T-helper 17 cell (primary cell): ENCODE measurements at places on chromosomes 6 and 20. TPM values are rescaled to one million over a fixed set of nuclear protein-coding genes. Genes with fewer than 3 reads are reported as not detected.

DNA sequence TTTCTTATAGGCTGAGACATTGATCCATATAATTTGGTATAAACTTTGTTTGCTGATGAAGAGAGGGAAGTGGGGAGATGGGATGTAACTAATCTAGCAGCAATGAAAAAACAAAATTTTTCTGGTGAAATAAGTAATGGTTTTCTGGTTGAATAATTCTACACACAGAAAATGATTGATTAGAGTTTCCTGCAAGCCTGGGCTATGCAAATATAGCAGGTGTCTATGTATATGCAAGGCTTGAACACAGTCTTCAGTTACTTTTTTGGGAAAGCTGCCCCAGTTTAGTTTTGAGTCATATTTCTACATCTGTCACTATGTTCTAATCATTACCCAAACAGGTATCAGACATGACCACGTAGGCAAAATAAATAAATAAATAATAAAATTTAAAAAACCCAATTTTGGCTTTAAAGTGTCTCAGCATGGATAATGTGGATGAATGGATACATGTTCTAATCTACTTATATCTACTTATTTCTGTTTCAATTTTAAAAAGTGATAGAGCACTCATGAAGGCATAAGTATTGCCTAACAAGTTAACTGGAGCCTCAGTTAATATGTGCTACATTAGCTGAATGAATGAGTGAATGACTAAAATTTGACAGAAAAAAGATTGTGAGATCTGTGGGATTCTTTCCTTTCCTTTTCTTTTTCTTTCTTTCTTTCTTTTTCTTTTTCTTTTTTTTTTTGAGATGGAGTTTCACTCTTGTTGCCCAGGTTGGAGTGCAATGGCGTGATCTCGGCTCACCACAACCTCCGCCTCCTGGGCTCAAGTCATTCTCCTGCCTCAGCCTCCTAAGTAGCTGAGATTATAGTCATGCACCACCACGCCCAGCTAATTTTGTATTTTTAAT is 37.2 kb upstream of the TFB1M start:
- no peaks in the 10 kb centered on the region for H3K27me3 ChIP-seq
- peaks cover 3% of the 10 kb centered on the region for H3K36me3 ChIP-seq
- H3K4me1 ChIP-seq = no peaks in the 10 kb centered on the region
- no peak overlapping the region for H3K27ac ChIP-seq

DNA sequence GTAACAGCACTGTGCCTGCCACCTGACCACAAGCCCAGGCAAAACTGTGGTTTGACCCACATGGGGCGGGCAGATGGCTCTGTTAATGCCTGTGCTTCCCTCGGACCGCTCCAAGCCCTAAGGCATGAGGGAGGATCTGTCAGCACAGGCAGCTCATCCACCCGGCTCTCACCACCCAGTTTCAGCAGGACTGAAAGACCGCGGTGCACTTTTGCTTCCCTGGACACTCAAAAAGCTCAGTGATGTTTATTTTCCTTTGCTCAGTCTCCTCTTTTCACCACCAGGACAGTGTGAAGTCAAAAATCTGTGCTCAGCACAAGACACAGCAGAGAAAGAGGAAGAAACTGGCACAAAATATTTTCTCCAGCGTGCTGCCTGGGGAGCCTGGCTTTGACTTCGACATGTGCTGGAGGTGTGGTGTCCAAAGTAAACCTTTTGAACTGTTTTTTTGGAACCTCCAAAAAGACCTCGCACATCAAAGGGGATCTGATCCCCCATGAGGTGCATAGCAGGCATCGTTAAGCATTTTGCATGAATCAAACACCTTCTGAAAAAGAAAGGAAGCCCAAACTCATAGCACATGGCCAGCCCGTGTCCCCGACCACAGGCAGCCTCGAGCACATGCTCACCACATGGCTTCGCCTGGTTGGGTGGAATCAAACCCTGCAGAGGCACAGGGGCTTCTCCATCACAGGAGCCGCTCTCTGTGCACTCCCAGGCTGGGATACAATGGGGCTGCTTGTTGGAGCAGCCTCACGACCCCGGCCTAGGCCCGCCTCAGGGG is 441.7 kb upstream of the JARID2 start:
- H3K4me1 ChIP-seq = peaks cover 4% of the 10 kb centered on the region
- no peak for DNase-seq
- H3K27me3 ChIP-seq = peaks cover 10% of the 10 kb centered on the region
- H3K36me3 ChIP-seq = peaks cover 5% of the 10 kb centered on the region
- H3K4me3 ChIP-seq = no peak overlapping the region
- no peak overlapping the region for H3K27ac ChIP-seq

The ZNF311 gene
- 0.40 TPM for total RNA-seq

The LINC00237 gene
- total RNA-seq = not detected

- H3K27ac ChIP-seq = no peak overlapping the region
- H3K4me1 ChIP-seq = no peaks in the 10 kb centered on the region
- DNase-seq = no peak
- no peak overlapping the region for H3K4me3 ChIP-seq
Observed at GRCh38 chr20:43420192-43420591, 37.5 kb upstream of the SRSF6 start.

The AARS2 gene
- total RNA-seq = 13.1 TPM

DNA sequence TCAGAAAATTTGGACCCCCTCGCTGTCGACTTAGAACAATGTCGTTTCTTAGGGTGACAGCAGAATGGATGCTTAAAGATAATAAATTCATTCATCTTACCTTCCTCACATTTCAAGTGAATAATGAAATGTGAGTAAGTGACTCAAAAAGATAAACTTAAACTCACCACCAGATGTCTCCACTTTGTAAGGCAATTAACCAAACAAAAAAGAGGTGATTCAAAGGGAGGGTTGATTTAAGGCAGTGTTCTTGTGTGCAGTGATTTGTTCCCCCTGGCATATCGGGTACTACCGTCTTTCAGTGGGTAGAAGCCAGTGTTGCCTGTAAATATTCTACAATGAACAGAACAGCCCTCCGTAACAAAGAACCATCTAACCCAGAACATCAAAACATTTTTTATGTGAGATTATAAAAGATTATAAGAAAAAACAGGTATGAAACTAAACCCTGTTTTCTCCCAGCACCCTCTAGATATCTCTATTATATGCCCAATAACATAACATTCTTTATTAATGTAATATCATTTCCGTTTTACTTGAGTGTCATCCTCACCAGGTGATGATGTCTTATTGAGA is 589.7 kb downstream of the CBLN4 start:
- H3K4me3 ChIP-seq = no peak overlapping the region
- H3K27ac ChIP-seq = no peak overlapping the region
- no peaks in the 10 kb centered on the region for H3K36me3 ChIP-seq
- no peak for DNase-seq
- no peaks in the 10 kb centered on the region for H3K27me3 ChIP-seq

DNA sequence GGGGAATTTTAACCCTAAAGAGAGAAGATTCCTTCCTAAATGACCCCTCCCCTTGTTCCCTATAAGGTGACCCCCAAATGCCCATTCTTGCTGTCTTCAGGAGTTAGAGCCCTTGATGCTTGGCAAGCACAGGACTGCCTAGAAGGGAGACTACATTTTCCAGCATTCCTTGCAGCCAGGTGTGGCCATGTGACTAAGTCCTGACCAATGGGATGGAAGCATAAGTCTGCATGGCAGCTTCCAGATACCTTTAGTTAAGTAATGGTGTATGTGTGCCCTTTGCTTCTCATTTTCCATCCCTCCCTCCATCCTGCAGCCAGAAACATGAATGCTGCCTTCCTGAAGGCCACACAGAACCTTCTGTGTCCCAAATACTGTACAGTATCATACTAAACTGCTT is 5.5 kb downstream of the BFSP1 start:
- H3K4me3 ChIP-seq = no peak overlapping the region
- no peak overlapping the region for H3K27ac ChIP-seq
- no peaks in the 10 kb centered on the region for H3K27me3 ChIP-seq
- H3K4me1 ChIP-seq = peaks cover 4% of the 10 kb centered on the region
- DNase-seq = no peak

GRCh38 chr6:63392092-63392724 is 72.4 kb upstream of the LGSN start:
- no peaks in the 10 kb centered on the region for H3K36me3 ChIP-seq
- DNase-seq = no peak
- H3K27me3 ChIP-seq = peaks cover 13% of the 10 kb centered on the region
- H3K4me1 ChIP-seq = no peaks in the 10 kb centered on the region
- no peak overlapping the region for H3K4me3 ChIP-seq

DNA sequence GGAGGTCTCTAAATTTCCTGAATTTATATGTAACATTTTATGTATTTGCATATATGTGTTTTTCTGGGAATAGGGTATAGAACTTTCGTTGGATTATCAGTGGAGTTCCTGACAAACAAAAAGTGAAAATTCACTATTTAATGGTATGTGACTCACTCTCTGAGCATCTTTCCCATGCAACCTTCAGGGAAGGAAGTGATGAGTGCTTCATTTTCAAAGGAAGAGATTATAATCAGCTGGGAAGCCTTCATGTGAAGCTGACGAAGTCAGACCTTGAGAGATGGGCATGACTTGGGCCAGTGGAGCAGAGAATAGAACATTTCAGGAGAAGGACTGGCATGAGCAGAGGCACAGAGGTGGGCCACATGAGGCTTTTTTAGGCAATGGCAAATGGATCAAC is 72.7 kb downstream of the FAXC start:
- no peak overlapping the region for H3K4me3 ChIP-seq
- H3K36me3 ChIP-seq = peaks cover 2% of the 10 kb centered on the region
- DNase-seq = no peak

The PACRG gene
- total RNA-seq = 1.6 TPM

The GGTLC1 gene
- not detected for total RNA-seq

- no peak overlapping the region for H3K27ac ChIP-seq
- H3K4me3 ChIP-seq = no peak overlapping the region
- no peaks in the 10 kb centered on the region for H3K27me3 ChIP-seq
- no peak for DNase-seq
- H3K36me3 ChIP-seq = no peaks in the 10 kb centered on the region
Observed at GRCh38 chr6:24477070-24477469, 12.3 kb downstream of the GPLD1 start.

The SPATS1 gene
- total RNA-seq = not detected

The CCN2 gene
- total RNA-seq = not detected

- no peaks in the 10 kb centered on the region for H3K4me1 ChIP-seq
- H3K27me3 ChIP-seq = peaks cover 56% of the 10 kb centered on the region
- H3K36me3 ChIP-seq = no peaks in the 10 kb centered on the region
- H3K4me3 ChIP-seq = no peak overlapping the region
Observed at GRCh38 chr6:3533981-3534380, 77.1 kb upstream of the SLC22A23 start.

The GSS gene
- 27.0 TPM for total RNA-seq

The SLC22A2 gene
- total RNA-seq = not detected

DNA sequence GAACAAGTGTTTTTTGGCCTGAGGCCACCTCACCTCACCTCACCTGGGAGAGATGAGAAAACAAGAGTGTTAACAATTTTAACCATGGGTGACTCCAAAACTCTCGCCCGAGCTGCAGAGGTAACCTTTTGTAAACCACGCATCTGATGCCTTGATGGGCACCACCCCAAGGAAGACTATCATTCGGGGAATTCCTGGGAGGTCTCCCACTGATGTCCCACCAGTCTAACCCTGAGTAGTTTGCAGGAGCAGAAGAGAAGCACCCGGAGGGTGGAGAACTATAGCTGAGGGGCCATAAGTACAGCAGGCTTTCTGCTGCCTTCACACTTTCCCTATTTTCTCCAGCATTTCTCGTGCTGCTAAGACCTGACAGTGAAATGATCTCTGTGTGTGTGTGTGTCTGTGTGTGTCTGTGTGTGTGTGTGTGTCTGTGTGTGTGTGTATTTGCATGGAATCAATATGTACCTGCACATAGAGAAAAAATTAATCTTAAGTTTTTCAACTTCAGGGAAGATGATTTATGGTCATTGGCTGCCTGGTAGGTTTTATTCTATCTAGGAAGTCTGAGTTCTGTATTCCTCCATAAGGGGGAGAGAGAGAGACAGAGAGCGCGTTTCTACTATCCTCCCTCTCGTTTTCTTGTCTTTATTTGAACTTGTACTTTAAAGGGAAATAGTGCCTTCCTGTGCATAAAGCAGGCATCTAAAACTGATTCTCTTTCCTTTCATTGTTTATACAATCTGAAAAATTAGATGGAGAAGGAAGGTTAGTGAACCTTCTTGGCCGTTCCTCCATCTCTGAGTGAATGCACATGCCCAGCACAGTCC is 75.8 kb downstream of the CAP2 start:
- no peak for DNase-seq
- peaks cover 23% of the 10 kb centered on the region for H3K27me3 ChIP-seq

The CLDN20 gene
- not detected for total RNA-seq

GRCh38 chr6:22332216-22332615 is 35.4 kb upstream of the PRL start:
- H3K4me3 ChIP-seq = no peak overlapping the region
- H3K4me1 ChIP-seq = no peaks in the 10 kb centered on the region
- no peaks in the 10 kb centered on the region for H3K27me3 ChIP-seq
- H3K27ac ChIP-seq = no peak overlapping the region

DNA sequence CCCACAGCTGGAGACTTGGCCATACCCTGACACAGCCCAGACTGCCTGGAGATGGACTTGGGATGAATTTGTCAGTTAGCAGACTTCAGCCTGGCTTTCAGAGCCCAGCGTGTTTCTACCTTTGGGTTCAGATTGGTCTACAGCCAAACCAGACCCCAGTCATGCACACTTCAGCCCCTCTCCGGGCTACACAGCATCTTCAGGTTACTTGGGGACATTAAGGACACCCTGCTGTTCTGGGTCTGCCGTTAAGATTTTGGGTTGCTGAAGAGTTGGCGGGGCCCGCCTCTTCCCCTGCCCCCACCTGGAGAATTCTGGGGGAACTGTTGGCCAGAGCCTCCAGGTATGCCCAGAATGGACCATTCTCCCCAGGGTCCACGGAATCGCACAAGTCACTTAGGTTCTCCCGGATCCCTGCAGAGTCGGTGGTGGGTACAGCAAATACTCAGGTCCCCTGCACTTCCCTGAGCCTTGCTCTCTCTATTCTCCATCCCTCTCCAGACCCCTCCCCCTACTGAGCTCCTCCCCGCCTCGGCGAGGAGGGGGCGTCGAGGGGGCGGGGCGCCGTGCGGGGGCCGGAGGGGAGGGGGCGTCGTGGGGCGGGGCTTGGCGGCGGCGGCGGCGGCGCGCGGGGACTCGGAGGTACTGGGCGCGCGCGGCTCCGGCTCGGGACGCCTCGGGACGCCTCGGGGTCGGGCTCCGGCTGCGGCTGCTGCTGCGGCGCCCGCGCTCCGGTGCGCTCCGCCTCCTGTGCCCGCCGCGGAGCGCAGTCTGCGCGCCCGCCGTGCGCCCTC is at the start of gene PTK7:
TSS of gene PTK7 (plus strand) at position 645 of the 794 bp plus-strand sequence. CDS start 175 bp downstream, outside the sequence.
- H3K4me1 ChIP-seq = peaks cover 3% of the 10 kb centered on the region
- peaks cover 27% of the 10 kb centered on the region for H3K27me3 ChIP-seq
- peaks cover 14% of the 10 kb centered on the region for H3K36me3 ChIP-seq

GRCh38 chr6:3236005-3236404 is 8.6 kb upstream of the TUBB2B start:
- peaks cover 3% of the 10 kb centered on the region for H3K36me3 ChIP-seq
- no peak overlapping the region for H3K4me3 ChIP-seq
- H3K27ac ChIP-seq = no peak overlapping the region
- peaks cover 14% of the 10 kb centered on the region for H3K4me1 ChIP-seq
- H3K27me3 ChIP-seq = peaks cover 94% of the 10 kb centered on the region

DNA sequence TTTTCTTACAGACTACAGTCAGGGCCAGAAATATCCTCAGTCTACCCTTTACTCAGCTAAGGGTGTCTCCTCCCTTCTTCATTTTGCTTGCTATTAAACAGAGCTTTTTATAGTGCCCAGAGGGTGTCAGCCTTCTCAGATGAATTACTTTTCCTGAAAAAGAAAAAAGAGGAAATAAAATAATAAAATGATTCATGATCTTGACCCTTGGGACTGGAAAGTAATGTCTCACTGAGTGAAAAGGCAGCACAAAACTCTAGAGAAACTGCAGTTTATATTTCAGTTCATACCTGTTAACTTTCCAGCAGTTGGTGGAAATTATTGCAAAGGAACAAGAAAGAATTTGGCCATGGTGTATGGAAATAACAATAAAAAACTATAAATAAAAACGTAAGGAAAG is 170.6 kb downstream of the IBTK start:
- no peak overlapping the region for H3K27ac ChIP-seq
- no peaks in the 10 kb centered on the region for H3K36me3 ChIP-seq
- H3K4me3 ChIP-seq = no peak overlapping the region
- H3K4me1 ChIP-seq = no peaks in the 10 kb centered on the region
- H3K27me3 ChIP-seq = peaks cover 6% of the 10 kb centered on the region
